Left lung (tissue), 14 donors: ENCODE measurements at places on chromosomes 11 and 22.

DNA sequence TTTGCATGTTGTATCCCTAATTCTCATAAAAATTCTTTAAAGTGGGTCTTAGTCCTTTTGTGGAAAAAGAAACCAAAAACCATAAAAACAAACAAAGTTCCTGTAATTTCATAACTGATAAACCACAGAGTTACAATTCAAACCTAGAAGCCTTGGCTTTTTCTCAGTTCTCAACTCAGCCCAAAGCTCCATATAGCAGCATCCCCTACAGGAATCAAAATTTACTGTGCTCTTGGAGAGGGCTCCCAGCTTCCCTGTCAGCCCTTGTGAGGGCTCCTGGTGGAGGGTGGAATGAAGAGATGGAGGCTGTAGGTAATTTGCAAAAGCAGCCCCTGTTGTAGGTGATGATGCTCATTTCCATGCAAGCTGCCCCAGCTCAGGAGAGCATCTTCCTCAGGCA, 506.1 kb upstream of the KIRREL3 start:
- DNase-seq = no peak

- DNase-seq = no peak
Observed at GRCh38 chr11:6474806-6475500, 1.2 kb upstream of the TRIM3 start.

- no peak for DNase-seq
Observed at GRCh38 chr11:65506772-65507505, 8.1 kb downstream of the MALAT1 start.

DNA sequence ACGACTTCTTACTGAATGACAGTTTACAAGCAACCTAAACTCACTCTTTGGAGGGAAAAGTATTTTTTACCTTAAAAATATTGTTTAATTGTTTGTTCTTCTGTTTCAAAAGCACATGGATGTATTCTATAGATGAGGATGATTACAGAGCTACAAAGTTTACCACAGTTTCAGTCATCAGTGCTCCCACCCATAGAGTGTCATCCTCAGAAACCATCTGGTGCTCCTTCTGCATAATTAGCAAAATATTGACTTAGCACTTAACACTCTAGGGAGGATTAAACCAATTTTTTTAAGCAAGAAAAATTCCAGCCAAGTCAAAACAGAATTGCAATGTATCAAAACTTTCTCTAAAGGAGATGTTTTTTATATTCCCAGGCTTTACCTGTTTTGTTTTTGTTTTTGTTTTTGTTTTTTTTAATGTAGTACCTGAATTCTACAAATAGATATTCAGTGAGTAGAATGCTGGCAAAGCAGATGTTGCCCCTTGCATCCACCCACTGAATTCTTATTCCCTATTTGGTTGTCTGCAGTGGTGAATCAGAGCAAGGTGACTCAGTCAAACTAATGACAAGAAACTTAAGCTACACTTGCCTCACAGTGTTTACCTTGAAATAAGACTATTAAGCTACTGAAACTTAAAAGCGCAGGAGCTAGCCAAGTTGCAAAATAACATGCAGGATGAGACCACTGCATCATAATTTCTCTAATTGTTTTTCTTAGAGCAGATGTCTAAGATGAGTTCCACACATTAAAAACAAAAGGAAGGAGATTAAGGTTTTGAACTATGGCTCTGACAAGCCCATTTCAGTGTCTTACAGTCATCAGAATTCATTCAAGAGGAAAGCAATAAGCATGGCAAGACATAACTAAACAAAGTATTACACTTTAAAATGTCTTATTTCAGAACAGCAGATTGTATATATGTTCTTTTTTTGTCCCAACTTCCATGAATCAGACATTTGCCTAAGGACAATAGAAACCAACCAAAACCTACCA, 155.1 kb upstream of the SOX6 start:
- no peak for DNase-seq

DNA sequence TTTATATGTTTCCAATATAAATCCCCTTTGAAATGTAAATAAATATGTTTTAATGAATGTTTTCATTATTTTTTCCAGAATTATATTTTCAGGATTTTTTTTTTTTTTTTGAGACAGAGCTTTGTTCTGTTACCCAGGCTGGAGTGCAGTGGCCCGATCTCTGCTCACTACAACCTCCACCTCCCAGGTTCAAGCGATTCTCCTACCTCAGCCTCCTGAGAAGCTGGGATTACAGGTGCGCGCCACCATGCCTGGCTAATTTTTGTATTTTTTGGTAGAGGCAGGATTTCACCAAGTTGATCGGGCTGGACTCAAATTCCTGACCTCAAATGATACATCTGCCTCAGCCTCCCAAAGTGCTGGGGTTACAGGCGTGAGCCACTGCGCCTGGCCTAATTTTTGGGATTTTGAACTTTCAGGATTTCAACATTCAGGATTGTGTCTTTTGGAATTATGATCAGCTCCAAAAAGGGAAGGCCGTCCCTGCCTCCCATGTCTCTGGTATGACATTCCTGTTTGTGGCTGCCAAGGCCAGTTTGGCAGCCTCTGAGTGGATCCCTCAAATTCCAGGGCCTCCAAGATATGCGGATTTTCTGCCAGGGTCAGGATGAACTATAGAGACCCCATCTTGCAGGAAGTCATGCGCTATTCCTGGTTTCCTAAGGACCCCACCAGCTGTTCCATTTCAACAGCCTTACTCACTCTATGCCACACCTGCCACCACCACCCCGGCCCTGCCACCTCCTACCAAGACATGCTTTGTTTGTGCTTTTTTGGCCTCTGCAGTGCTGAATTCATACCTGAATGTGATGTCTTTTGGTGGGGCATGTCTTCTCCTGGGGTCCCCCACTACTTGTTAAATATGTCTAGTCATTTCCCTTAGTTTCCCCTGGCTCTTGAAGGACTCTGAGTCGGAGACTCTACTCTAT, 21.9 kb upstream of the TMPRSS4 start:
- DNase-seq = no peak

DNA sequence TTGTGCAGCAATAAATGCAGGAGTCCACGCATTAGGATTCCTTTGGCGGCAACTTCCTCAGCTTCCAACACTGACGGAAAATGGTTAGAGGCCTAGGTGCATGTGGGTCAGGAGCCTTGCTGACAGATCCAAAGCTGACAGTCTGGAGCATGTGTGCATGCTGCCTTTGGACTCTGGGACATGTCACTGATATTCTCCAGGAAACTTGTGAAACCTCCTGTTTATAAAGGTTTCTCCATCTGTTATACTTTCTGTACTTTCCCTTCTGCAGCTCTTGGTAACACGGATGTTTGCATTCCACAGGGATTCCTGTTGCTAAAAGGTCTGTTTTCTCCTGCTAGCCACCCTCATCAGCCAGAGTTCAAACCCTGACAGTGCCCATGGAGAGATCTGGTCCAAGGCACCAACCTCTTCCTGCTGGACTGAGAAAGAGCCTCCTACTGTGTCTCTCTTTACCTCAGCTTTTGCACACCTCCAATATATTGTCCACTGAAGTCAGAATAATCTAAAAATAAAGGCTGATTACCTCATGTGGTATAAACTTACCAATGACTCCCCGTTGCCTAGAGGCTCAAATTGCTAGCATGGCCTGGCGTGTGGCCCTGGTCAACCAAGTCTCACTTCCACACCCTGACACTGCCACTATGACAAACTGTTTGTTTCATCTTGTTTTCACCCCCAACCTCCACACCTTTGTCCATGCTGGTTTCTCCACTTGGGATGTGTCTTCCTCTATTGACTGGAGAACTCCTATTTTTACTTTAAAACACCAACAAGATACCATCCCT, 31.1 kb upstream of the LYVE1 start:
- DNase-seq = no peak

DNA sequence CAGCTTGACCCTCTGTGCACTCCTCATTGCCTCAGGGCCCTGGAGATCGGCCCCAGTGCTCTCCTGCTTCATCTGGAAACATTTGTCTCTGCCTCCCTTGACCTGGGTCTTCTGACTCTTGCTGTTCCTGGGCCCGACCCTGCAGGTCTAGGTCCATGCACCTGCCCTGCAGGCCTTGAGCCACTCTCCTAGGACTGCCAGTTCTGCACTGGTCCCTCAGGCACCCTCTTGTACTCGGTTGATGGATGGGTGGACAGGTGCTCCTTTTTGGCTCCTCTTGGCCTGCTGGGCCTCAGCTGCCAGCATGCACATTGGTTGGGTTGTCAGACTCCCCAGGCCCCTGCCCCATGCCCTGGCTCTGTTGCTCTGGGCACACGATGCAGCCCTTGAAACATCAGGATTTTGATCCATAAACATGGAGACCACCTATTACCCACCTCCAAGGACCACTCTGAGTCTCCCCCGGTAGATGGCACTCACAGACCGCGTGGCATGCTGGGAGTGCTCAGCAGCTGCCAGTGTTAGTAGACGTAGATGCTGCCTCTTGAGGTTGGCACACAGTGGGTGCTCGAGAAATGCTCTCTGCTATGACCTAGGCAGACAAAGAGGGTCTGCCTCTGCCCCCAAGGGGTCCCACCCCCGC, 20.2 kb upstream of the ACR start:
- DNase-seq = no peak
